ENCODE measurements at places on chromosomes 1 and 21. TPM values are rescaled to one million over a fixed set of nuclear protein-coding genes. Genes with fewer than 3 reads are reported as not detected.

Gene MATN1
- total RNA-seq: not detected

Gene KCNK1
- total RNA-seq: 7.3 TPM

Gene PLPPR4
- 0.10 TPM for total RNA-seq

Gene CTTNBP2NL
- 59.8 TPM for total RNA-seq

Gene COL11A1
- total RNA-seq: 1.00 TPM

Gene S100A13
- total RNA-seq: 79.1 TPM

Gene FTCD
- total RNA-seq: 0.98 TPM

Gene DRAXIN
- total RNA-seq: not detected

Gene EEIG2
- total RNA-seq: 11.2 TPM

Gene CCDC30
- total RNA-seq: 31.7 TPM

Gene SPRR2G
- total RNA-seq: not detected

DNA sequence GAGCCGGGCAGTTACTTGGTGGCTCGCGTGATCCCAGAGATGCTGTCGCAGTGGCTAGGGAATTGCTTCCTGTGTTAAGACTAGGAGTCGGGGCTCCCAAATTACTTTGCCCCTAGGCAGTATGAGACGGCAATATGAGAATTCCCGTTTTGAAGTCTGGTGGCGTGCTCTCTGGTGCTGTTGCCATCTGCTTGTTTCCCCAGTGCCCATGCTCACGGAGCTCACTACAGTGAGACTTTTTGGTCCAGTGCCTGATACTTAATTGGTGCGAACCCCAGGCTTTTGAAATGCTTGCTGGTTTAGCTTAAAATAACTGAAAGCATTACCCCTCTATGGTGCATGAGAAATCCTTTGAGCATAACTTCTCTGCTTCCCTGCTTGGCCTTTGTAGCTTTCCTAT, 22.3 kb downstream of the AGT start:
- H3K27me3 ChIP-seq: no peaks in the 10 kb centered on the region
- DNase-seq: no peak
- no peak overlapping the region for H3K4me3 ChIP-seq
- no peaks in the 10 kb centered on the region for H3K4me1 ChIP-seq
- H3K36me3 ChIP-seq: peaks cover 49% of the 10 kb centered on the region
- no peak overlapping the region for H3K27ac ChIP-seq

- H3K36me3 ChIP-seq: no peaks in the 10 kb centered on the region
- H3K27me3 ChIP-seq: no peaks in the 10 kb centered on the region
- DNase-seq: no peak
- no peaks in the 10 kb centered on the region for H3K4me1 ChIP-seq
Measured at GRCh38 chr21:28152732-28153131, 839.9 kb downstream of the LTN1 start.

GRCh38 chr1:33165809-33166208, 16.0 kb downstream of the TRIM62 start:
- no peaks in the 10 kb centered on the region for H3K27me3 ChIP-seq
- H3K27ac ChIP-seq: no peak overlapping the region
- DNase-seq: no peak
- peaks cover 8% of the 10 kb centered on the region for H3K4me1 ChIP-seq
- no peaks in the 10 kb centered on the region for H3K36me3 ChIP-seq

GRCh38 chr1:173267453-173267945, 60.4 kb upstream of the TNFSF4 start:
- no peak overlapping the region for H3K4me3 ChIP-seq
- H3K4me1 ChIP-seq: no peaks in the 10 kb centered on the region
- no peak for DNase-seq
- H3K27me3 ChIP-seq: no peaks in the 10 kb centered on the region
- no peak overlapping the region for H3K27ac ChIP-seq

- no peak overlapping the region for H3K4me3 ChIP-seq
- no peaks in the 10 kb centered on the region for H3K36me3 ChIP-seq
- peak overlapping the region; percentile 85 for H3K27ac ChIP-seq
- H3K4me1 ChIP-seq: peaks cover 57% of the 10 kb centered on the region
- peak; percentile 71 for DNase-seq
- no peaks in the 10 kb centered on the region for H3K27me3 ChIP-seq
Measured at GRCh38 chr1:27557596-27558340, 46.2 kb downstream of the AHDC1 start.

DNA sequence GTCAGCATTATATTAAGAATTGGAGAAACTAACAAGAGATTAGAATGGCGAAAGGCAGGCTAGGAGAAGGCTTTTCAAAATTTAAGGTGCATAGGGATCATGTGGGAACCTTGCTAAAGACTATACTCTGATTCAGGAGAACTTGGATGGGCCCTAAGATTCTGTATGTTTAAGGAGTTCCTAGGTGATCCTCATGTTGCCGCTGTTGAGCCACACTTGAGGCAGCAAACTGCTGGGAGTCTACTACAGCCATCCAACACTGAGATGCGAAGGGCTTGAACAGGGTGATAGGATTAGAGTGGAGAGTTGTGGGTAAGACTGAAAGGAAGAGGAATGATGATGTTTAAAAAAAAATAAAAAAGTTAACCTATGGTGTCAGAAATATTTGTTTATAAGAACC, 1013.2 kb downstream of the MRPL39 start:
- H3K4me1 ChIP-seq: no peaks in the 10 kb centered on the region
- H3K4me3 ChIP-seq: no peak overlapping the region
- H3K27ac ChIP-seq: no peak overlapping the region
- H3K36me3 ChIP-seq: no peaks in the 10 kb centered on the region
- H3K27me3 ChIP-seq: no peaks in the 10 kb centered on the region
- DNase-seq: no peak

DNA sequence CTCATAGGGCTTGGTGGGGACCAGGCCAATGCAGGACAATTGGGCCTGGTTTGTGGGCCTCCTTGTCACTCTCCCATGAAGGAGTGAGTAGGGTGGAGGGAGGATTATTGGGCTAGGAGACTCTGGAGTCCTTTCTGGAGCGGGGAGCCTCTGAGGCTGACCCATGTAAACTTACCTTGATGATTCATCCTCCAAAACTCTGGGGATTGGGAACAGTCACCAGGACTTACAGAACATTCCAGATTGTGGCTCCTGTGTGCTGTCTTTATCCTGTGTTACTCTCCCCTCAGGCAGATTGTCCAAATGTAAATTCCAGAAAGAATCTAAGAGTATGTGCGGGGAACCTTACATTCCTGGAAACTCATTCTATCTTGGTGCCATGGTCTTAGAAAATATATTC, 197.6 kb downstream of the CAMTA1 start:
- DNase-seq: no peak
- no peak overlapping the region for H3K4me3 ChIP-seq
- H3K4me1 ChIP-seq: no peaks in the 10 kb centered on the region
- H3K36me3 ChIP-seq: no peaks in the 10 kb centered on the region
- no peaks in the 10 kb centered on the region for H3K27me3 ChIP-seq

GRCh38 chr1:235502601-235503402, 1.4 kb downstream of the B3GALNT2 start:
- DNase-seq: no peak
- peaks cover 13% of the 10 kb centered on the region for H3K4me1 ChIP-seq
- H3K36me3 ChIP-seq: no peaks in the 10 kb centered on the region
- peak overlapping the region; percentile 67 for H3K4me3 ChIP-seq
- H3K27me3 ChIP-seq: no peaks in the 10 kb centered on the region

DNA sequence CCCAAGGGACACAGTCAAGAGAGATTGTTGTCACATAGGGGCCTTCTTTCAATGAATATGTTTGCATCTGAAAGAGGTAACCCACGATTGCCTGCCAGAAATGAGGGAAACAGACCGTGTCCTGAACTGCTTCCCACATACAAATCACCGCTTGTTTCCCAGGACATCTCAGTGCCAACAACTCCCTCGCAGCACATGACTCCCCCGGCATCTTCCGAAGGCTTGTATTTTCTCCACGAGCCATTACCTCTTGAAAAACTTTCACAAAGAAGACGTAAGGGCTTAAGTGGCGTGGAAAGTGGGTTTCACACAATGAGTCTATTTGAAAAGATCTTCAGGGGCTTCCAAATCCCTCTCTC, 31.6 kb upstream of the PDE9A start:
- no peaks in the 10 kb centered on the region for H3K36me3 ChIP-seq
- no peak overlapping the region for H3K27ac ChIP-seq
- peak; percentile 1 for DNase-seq
- no peaks in the 10 kb centered on the region for H3K4me1 ChIP-seq

DNA sequence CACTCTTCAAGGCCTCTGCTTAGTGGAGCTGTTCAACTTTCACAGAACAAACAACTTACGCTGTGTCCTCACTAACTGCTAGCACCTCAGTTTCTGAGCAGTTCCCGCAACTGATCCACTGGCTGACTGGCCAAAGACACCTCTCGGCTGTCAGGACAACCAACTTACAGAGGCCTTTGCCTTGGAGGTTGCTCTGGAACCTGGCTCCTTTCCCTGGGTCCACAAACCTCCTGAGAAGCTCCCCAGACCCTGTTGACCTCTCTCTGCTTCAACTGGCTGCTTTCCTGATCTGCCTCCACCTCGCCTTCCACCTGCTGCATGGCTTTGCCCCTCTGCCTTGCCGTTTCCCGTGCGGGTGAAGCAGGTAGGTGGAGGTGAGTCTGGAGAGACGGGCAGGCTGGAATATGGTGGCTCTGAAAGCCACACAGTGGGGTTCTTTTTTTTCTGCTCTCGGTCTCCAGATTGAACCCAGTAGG, 13.0 kb downstream of the BTBD19 start:
- DNase-seq: no peak
- peak overlapping the region; percentile 86 for H3K27ac ChIP-seq
- H3K4me1 ChIP-seq: peaks cover 16% of the 10 kb centered on the region
- no peaks in the 10 kb centered on the region for H3K27me3 ChIP-seq

DNA sequence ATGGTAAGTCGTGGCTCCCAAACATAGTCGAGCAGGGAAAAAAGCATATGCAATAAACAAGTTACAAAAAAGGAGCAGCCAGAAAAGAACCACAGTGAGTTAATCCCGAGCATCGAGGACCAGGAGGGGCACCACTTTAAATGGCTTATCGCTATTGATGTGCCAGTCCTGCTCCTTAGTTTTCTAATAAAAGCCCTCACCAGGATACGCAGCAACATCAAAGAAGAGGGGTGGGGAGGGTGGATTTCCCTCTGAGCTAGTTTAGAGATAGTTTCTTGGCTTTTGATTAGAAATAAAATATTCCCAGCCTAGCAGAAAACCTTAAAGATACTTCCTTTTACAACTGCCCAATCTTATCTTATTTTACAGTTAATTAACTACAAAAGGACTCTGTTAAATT, 170.4 kb downstream of the GABPA start:
- no peak for DNase-seq
- no peaks in the 10 kb centered on the region for H3K27me3 ChIP-seq
- no peak overlapping the region for H3K4me3 ChIP-seq

GRCh38 chr1:156766298-156767100, 836 bp upstream of the PRCC start:
- peak overlapping the region; percentile 92 for H3K4me3 ChIP-seq
- H3K36me3 ChIP-seq: no peaks in the 10 kb centered on the region
- DNase-seq: no peak
- H3K27me3 ChIP-seq: no peaks in the 10 kb centered on the region
- H3K4me1 ChIP-seq: peaks cover 27% of the 10 kb centered on the region
- peak overlapping the region; percentile 92 for H3K27ac ChIP-seq

GRCh38 chr1:210603123-210603522, 274.4 kb downstream of the HHAT start:
- H3K27me3 ChIP-seq: no peaks in the 10 kb centered on the region
- no peaks in the 10 kb centered on the region for H3K36me3 ChIP-seq
- no peak overlapping the region for H3K27ac ChIP-seq
- H3K4me3 ChIP-seq: no peak overlapping the region
- DNase-seq: no peak

- no peak overlapping the region for H3K4me3 ChIP-seq
- peaks cover 7% of the 10 kb centered on the region for H3K4me1 ChIP-seq
- DNase-seq: no peak
- no peaks in the 10 kb centered on the region for H3K27me3 ChIP-seq
- no peaks in the 10 kb centered on the region for H3K36me3 ChIP-seq
Measured at GRCh38 chr1:186575348-186575747, 104.9 kb downstream of the PTGS2 start.

DNA sequence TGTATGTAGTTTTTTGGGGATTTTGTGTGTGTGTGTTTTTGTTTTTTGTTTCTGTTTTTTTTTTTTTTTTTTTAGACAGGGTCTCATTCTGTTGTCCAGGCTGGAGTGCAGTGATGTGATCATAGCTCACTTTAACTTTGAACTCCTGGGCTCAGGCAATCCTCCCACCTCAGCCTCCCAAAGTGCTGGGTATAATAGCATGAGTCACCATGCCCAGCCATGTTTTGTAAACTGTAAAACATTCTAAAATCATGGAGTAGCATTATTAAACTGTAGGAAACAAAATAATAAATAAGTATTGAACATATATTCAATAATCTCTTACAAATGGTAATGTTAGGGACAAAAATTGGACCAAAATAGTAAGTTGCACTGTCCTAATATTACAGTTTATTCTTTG, 124.0 kb downstream of the FAF1 start:
- no peak overlapping the region for H3K4me3 ChIP-seq
- H3K4me1 ChIP-seq: no peaks in the 10 kb centered on the region
- no peak overlapping the region for H3K27ac ChIP-seq
- DNase-seq: no peak

DNA sequence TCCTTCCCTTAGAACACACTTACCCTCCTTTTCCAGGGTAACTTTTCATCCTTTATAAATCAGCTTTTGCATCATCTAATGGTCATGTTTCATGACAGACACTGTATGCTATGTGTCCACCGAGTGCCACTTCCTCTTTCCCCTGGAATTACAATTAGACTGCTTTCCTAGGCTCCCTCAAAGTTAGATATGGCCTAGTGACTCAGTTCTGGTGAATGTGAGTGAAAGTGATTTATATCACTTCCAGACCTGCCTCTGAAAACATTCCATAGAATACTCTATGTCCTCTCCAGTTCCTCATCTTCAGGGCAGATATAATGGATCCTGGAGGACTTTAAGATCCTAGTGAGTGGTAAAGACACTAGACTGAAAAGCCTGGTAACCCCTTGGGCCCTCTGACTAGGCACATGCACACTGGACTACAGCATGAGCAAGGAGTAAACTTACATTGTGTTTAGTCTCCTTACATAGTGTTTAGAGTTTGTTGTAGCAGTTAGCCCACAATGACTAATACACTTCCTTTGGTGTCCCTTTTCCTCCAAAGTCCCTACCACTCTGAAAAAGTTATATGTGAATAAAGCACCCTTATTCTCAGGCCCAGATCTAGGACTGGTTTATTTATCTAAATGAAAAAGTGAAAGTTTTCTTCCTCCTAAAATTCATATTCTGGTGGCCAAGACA, 59.3 kb downstream of the GPR88 start:
- no peaks in the 10 kb centered on the region for H3K36me3 ChIP-seq
- H3K4me3 ChIP-seq: no peak overlapping the region
- DNase-seq: no peak
- H3K27ac ChIP-seq: no peak overlapping the region
- H3K27me3 ChIP-seq: no peaks in the 10 kb centered on the region

- peaks cover 29% of the 10 kb centered on the region for H3K36me3 ChIP-seq
- no peak overlapping the region for H3K27ac ChIP-seq
- DNase-seq: no peak
- no peak overlapping the region for H3K4me3 ChIP-seq
- peaks cover 18% of the 10 kb centered on the region for H3K4me1 ChIP-seq
- no peaks in the 10 kb centered on the region for H3K27me3 ChIP-seq
Measured at GRCh38 chr1:27535386-27535785, 45.4 kb upstream of the WASF2 start.

- no peaks in the 10 kb centered on the region for H3K27me3 ChIP-seq
- no peak overlapping the region for H3K4me3 ChIP-seq
- DNase-seq: peak; percentile 26
- H3K27ac ChIP-seq: no peak overlapping the region
- no peaks in the 10 kb centered on the region for H3K36me3 ChIP-seq
- no peaks in the 10 kb centered on the region for H3K4me1 ChIP-seq
Measured at GRCh38 chr1:219670426-219671149, 57.7 kb upstream of the ZC3H11B start.

- no peak for DNase-seq
- no peak overlapping the region for H3K4me3 ChIP-seq
- H3K27ac ChIP-seq: no peak overlapping the region
- H3K27me3 ChIP-seq: no peaks in the 10 kb centered on the region
Measured at GRCh38 chr21:36481639-36482038, 1.7 kb upstream of the CLDN14 start.

All from upper lobe of left lung (tissue), 6 donors.